ENCODE measurements at places on chromosomes 7 and 10.
A peak's percentile ranks its signal among the peaks of the same experiment; 100 is the strongest.

DNA sequence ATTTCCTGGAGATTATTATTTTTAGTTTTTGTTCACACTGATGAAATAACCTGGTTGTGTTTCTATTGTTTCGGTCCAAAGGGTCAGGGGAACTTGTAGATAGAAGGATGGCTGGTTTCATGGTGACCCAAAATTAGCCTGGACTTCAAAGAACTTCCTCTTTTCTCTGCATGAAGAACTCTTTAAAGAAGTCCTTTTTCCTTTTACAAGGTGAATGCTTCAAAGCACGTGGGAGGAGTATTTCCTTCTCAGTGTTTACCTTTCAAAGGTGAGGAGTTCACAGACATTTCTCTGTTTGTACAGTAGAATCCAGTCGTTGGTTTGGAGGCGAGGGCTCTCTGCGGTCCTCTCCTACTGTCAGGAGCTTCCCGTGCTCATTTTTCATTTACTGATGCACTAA, 561.7 kb downstream of the GATA3 start:
- no peak for DNase-seq

GRCh38 chr7:113945018-113945938, 26.5 kb upstream of the PPP1R3A start:
- DNase-seq: no peak

DNA sequence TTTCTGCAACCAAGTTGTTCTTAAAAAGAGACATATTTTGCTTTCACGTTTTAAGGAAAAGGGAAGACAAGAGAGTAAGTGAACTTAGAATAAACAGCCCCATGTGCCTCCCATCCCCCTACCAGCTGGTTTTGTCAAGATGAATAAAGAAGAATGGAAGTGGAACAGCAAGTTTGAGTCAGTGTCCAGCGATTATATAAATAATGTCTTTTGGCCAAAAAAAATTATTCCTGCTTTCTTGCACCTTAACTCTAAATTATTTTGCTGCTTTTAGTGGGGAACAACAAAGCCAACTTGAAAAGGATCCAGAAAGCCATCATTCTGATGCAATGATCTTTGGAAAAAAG, 82.4 kb upstream of the TRIL start:
- no peak for DNase-seq

DNA sequence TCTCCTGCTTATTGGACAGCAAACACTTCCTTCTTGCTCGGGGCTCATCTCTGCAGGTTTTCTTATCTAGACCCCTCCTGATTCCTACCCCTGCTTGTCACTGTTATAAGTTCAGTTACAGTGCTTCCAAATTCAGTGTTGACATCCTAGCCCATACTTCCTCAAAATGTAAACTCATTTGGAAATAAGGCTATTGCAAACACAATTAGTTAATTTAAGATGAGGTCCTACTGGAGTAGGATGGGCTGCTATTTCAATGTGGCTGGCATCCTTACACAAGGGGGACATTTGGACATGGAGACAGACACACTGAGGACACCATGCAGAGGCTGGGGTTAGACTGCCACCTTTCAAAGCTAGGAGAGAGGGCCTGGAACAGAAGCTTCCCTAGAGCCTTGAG, 85.2 kb upstream of the NPVF start:
- DNase-seq: no peak

DNA sequence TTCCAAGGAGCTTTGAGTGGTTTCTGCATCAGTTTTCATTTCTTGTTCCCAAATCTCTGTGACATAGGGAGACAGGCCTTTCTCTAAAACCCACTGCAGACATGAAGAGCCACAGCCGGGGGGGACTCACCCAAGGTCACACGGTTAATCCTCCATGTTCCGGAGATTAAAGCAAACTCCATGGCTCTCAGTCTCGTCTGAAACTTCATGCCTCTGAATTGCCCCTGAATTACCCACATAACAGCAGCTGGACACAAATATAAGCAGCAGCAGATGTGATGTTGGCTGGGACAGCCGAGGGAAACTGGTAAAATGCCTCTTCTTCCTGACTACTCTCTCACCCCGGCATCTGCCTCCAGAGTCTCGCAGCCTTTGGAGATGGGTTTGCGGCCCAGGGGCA, 402.2 kb downstream of the DNAJB6 start:
- no peak for DNase-seq

DNA sequence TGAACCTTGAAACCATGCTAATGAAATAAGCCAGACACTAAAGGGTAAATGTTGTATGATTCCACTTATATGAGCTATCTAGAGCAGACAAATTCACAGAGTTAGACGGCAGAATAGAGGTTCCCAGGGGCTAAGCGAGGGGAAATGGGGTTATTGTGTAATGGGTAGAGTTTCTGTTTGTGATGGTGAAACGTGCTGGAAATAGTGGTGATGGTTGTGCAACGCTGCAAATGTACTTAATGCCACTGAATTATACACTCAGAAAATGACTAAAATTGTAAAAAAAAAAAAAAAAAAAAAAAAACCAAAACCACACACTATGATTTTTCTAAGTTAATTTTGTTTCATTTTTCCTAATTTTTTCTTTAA, 30.0 kb downstream of the SFXN4 start:
- DNase-seq: peak; percentile 28

DNA sequence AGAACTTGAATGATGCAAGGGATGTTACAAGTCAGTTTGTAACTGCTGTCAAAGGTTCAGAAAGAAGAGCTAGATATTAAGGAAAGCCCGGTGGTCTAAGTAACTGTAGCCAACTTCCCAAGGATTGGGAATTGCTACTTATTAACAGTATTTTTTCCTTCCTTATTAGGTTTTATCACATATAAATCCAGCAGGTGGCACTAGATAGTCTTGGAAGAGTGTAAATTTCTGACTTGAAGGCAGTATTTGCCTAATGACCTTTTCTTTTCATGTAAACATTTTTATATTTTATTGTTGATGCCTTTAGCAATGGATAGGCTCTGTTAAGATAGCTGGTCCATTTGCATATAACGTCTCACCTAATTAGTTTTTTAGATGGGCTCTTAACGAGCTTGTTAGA, 51.2 kb downstream of the ANLN start:
- DNase-seq: no peak

- no peak for DNase-seq
These were observed 116.2 kb downstream of the BAMBI start for GRCh38 chr10:28793482-28793881.

DNA sequence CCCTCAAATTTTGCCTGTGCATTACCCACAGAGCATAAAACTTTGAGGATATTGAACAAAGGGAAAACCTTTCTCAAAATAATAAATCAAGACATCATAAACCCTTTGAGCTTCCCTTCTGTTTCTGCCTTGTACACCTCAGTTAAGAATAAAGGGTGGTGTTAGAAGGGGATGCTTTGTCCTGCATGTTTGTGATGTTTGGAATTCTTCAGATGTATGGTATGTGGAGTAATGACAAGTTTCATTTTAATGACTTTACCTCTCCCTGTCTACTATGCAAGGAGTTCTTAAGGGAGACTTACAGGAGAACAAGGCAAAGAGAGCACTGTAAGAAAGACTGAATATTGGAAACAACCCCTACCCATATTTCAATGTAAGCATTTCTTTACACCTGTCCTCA, 99.2 kb downstream of the HECW1 start:
- no peak for DNase-seq
